ENCODE measurements at places on chromosomes 1 and 21. TPM values are rescaled to one million over a fixed set of nuclear protein-coding genes. Genes with fewer than 3 reads are reported as not detected.

The PDC gene
- total RNA-seq, result not detected

- DNase-seq, result peak; percentile 84
Measured at GRCh38 chr1:76073481-76073880, 1.1 kb upstream of the ST6GALNAC3 start.

- no peak for DNase-seq
Measured at GRCh38 chr1:30569384-30569783, 154.0 kb downstream of the MATN1 start.

DNA sequence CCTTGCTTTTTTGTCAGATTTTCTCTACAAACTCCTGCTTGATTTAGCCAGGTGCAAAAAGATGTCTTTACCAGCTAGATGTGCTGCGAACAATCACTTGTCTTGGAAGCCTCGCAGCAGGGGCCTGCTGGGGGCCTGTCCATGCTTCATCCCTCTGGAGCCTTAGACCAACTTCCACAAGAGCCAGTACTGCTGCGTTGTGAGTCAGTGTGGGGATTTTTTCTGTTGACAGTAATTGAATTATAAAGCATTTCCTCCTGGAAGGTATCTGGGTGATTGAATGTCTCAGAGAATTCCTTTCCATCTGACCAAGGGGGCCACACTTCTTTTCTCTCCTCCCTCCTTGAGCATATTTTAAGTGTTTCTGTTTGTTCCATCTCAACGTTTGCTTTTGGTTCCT, 40.4 kb upstream of the LDLRAP1 start:
- peak; percentile 79 for DNase-seq

DNA sequence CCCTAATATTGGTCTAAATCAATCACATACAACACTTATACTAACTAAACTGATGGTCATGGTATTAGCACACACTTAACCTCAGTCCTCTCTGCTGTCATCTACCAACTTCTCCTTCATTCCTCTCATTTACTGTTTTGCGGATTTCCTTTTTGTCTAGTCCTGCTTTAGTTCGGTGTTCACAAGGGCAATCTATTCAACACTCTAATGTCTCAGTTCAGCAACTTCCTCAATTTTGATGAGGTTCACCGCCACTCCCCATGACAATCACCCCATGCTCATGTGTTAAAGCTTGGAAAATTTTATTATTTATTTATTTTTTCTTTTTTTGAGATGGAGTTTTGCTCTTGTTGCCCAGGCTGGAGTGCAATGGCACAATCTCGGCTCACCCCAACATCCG, 301.1 kb downstream of the PTPRC start:
- no peak for DNase-seq

DNA sequence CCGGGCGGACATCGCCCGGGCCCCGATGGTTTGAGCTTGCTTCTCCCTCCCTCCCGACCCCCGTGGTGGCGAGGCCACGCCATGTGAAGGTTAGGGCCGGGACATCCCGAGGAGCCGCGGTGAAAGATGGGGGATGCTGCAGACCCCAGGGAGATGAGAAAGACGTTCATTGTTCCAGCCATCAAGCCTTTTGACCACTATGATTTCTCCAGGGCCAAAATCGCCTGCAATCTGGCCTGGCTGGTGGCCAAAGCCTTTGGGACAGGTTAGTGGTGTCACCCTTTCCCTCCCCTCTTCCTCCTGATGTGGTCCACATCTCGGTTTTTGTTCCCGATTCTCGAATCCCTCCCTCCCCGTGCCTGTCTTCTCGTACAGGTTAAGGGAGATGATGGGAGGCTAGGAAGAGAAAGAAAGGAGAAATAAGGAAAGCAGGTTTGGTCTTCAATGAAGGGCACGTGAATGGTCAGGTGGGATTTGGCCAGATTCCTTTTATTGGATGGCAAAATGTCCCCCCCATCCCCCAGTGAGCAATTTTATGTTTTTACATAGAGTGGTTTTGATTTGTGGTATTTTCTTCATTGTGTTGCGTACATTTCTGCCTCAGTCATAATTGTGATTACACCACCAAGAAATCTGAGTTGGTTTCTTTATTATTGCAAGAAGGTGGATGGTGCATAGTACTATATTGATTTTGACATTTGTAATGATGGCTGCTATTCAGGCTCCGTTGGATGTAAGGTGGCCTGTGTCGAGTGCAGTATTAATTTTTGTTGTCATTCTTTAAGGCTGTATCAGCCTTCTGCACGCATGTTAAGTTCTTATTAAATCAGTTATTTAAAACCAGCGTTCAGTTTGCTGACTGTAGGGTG, 1.2 kb downstream of the CAMSAP2 start:
- peak; percentile 27 for DNase-seq

All from IMR-90 (cell line).